HFFc6 (cell line): ENCODE measurements at places on chromosomes 2 and 18. TPM values are rescaled to one million over a fixed set of nuclear protein-coding genes. Genes with fewer than 3 reads are reported as not detected.

The LMAN2L gene
- total RNA-seq, result 24.9 to 25.4 TPM (median 25.2 TPM) in 3 replicates

The CIDEA gene
- total RNA-seq, result not detected in 3 replicates

The CDKL4 gene
- 0.77 to 0.87 TPM in 2 of 3 replicates, not detected in the other for total RNA-seq

The CAPN14 gene
- total RNA-seq, result 0.07 to 0.10 TPM in 2 of 3 replicates, not detected in the other

The TCF4 gene
- total RNA-seq, result 50.4 and 63.0 TPM in 2 replicates

The RIT2 gene
- not detected in 3 replicates for total RNA-seq

The LCT gene
- not detected in 3 replicates for total RNA-seq

The CHRND gene
- not detected in 3 replicates for total RNA-seq

The G6PC2 gene
- not detected in 3 replicates for total RNA-seq

The LOXHD1 gene
- not detected in 3 replicates for total RNA-seq

The EPAS1 gene
- 115 and 122 TPM in 2 replicates for total RNA-seq
